ENCODE measurements at places on chromosomes 4 and X.

- no peak for DNase-seq
Measured at GRCh38 chrX:40331762-40332161, 234.0 kb upstream of the BCOR start.

- no peak for DNase-seq
Measured at GRCh38 chrX:88135735-88136134, 611.3 kb upstream of the CPXCR1 start.

DNA sequence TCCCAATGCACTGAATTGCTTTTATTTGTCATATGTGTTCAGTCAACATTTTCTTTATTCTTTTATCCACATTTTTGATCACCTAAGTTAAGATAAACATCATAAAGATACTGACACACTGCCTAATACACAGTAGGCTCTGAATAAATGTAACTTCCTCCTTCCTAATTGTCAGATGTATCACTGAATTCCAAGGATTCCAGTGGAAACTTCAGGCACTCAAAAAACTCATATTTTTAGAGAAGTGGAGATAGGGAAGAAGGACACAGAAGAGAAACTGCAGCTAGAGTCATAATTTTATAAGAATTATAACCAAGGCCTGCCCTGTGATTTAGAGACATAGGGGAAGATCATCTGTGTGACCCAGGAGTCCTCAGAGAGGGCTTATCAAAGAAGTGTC is 753.3 kb downstream of the ADGRL3 start:
- DNase-seq, result no peak

DNA sequence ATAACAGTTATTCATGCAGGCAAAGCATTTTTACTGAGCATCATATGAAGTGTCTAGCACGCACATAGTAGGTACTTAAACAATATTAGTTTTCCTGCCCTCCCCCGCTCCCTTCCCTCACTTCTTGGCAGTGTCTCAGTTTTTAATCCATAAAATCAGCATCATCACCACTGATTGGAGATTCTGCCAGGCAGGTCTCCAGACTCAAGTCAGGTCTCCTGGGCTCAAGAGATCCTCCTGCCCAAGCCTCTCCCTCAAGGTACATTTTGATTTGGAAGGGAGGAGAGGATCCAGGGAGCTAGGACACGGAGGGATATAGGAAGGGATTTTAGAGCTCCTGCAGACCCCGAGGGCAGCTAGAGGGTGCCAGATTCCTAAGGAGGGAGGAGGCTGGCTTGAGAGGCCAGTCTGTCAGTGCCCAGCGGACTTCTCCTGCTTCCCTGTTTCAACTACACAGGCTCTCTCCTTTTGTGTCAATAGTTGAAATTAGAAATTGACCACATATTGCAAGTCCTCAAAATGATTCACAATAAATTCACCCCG is 4.4 kb upstream of the FAT1 start:
- DNase-seq, result peak; percentile 25

GRCh38 chr4:102061133-102061532 is 270.6 kb downstream of the BANK1 start:
- DNase-seq, result no peak

- DNase-seq, result no peak
Measured at GRCh38 chrX:153414856-153415510, 3.7 kb downstream of the ZFP92 start.

DNA sequence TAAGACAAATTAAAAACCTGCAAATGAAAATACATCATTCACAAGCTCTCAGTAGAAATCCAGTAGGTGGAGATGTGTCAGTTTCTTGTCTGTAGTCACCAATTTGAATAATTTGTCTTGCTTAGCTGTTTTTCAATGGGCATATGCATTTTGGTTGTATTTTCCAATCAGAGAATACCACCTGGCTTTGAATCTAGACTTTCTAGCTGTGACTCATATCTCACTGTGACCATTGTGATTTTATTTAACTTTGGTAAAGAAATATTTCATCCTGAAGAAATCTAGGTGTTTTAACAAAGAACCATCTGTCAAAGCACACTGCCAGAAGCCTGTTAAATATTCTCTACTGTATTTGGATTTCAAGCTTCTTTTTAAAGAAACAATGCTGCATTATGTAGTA is 1650.6 kb upstream of the IGFBP7 start:
- DNase-seq, result no peak

- DNase-seq, result no peak
Measured at GRCh38 chr4:106773076-106773905, 262.8 kb downstream of the DKK2 start.

DNA sequence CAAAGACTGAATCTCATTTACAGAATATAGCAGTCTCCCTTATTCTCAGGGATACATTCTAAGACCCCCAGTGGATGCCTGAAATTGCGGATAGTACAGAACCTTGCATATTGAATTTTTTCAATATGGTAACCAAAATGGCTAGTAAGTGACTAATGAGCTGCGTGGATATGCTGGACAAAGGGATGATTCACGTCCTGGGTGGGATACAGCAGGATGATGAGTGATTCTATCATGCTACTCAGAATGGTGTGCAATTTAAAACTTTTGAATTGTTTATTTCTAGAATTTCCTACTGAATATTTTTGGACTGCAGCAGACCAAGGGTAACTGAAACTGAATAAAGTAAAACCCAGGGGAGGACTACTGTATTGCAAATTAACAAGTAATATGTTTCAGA is 66.7 kb downstream of the STAG2 start:
- no peak for DNase-seq

DNA sequence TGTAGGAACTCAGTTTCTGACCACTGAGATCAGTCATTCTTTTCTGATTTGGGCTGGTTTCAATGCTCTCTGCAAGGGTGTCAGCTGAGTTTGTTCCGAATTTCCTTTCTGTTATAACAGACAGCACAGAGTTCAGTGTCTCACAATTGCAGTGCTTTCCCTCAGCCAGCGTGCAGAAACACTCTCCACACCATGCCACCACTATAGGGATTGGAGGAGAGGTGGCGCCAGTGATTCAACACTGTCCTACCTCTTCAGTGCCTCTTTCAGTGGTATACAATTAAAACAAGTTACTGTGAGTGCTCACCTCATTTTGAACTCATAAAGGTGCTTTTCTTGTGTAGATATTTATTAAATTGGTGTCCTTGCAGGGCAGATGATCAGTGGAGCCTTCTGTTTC is 413.2 kb upstream of the CXorf51B start:
- no peak for DNase-seq

GRCh38 chrX:4570151-4570550 is 856.7 kb upstream of the PRKX start:
- no peak for DNase-seq

- DNase-seq, result peak; percentile 0
Measured at GRCh38 chrX:34918856-34919255, 23.7 kb upstream of the FAM47B start.

- DNase-seq, result peak; percentile 40
Measured at GRCh38 chrX:125137521-125137920, 182.2 kb upstream of the TEX13C start.

DNA sequence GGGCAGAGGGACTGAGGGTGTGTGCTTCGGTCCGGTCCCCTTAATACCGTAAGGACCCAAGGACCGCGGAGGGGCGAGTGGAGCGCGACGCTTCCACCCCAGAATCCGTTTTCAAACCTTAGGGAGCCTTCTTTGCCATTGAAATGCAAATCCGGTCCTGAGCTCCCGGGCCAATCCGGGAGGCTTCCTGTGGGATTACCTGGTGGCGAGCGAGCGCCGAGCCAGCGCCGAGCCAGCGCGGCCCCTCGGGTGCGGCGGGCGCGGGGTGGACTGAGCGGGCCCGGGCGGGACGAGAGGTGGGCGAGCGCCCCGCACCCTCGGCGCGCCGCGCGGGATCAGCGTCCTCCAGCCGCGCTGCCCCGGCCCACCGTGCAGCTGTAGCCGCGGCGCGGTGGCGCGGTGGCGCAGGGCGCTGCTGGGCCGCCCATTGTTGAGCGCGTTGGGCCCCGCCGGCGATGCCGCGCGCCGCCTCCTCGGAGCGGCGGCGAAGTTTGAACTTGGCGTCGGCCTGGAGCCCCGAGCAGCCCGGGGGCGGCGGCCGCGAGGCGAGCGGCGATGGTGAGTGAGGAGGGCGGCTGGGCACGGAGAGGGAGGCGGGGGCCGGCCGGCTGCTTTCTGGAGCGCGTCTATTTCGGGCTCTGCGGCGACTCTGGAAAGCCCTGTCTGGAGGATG is 208.7 kb downstream of the SOWAHB start:
- DNase-seq, result no peak

- peak; percentile 1 for DNase-seq
Measured at GRCh38 chr4:183747931-183748670, 89.0 kb downstream of the TRAPPC11 start.

DNA sequence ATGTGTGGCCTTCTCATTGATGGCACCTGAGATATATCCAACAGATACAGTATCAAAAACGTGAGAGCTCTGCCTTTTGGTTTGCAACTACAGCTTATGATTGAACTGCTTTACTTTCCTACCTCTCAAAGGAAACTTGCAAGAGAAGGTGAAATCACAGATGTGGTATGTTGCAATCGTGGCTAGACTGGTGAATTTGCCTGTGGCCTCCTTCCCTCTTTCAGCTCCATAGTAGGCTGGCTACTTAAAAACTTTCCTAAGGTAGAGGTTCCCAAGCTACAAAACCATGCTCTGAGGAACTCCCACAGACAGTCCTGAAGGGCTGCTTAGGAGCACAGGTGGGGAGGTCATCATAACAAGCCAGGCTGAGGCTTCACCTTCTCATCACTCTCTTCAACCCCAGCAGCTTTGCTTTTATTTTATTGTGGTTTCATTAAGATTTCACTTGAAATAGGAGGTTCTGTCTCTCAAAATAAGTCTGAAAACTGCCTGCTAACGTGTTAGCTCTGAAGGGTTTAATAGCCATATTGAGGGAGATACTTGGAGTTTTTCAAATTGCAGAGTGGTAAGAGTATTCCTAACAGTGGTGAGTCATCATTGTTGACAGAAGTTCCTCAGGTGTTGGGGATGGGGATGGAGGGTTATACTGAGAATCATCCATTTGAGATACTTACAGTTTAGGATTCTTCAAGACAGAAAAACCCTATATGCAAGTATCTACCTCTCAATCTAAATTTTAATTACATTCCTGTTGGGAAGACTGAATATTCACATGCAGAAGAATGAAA is 93.5 kb upstream of the UCP1 start:
- no peak for DNase-seq

GRCh38 chr4:124694306-124694705 is 18.2 kb downstream of the ANKRD50 start:
- no peak for DNase-seq

- peak; percentile 23 for DNase-seq
Measured at GRCh38 chr4:143337600-143338287, 1.1 kb downstream of the GAB1 start.

GRCh38 chrX:12991575-12991974 is 16.7 kb downstream of the TMSB4X start:
- DNase-seq, result no peak

DNA sequence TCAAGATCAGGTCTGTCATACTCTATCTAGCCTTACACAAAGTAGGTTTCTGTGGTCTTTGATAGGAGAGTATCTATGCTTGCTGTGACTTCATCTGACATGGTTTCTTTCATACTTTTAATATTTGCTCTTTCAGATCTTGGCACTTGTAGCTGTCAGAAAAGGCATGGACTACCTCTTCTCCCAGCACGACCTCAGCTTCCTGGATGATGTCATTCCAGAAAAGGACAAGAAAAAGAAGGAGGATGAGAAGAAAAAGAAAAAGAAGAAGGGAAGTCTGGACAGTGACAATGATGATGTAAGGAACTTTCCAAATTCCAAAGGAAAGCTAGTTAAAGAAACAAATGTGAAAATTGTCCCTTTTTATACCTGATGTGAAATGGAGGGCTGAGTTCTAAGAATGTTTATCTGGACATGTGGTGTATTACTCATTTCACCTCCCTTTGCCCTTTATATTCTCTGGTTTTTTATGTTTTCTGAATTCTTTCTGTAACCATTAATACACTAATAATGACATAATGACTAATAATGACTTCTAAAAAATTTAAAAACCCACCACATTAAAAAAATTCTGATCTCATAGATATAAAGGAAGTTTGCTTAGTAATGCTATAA is 221.2 kb downstream of the SLC4A4 start:
- DNase-seq, result no peak
